ENCODE measurements at places on chromosomes 6 and 20.

DNA sequence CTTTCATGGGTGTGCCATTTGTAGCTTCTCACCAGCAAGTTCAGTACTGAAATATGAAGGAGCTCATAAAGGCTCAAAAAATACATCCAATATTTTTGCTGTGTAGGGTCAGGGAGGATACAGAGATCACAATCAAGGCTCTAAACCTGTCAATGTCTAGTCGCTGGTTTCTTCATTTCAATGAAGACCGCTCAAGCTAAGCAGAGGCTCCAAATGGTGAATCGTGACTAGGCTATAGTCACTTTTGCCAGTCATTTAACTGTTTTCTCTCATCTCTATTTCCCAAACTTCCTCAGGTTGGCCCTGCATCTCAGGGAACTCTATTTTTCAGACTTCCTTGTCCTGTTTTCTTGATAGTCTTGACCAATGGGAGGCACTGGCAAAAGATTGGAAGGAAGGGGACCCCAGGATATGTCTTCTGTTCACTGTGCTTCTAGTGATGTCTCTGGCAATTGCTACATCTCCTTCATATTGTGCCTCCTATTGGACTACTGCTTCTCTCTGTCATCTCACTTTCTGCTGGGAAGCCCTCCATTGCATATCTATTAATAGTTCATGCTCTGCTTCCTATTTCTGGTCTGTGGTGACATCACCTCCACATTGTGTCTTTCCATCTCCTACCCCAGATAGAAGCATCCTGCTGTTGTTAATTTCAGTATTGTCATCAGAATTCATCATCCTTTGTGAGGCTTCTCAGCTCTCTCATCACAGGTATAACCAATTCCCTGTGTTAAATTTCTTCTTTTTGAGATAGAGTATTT lies 87.7 kb upstream of the FAM184A start:
- no peak for DNase-seq

GRCh38 chr20:45096781-45097180 lies 4.1 kb downstream of the KCNS1 start:
- DNase-seq = no peak

DNA sequence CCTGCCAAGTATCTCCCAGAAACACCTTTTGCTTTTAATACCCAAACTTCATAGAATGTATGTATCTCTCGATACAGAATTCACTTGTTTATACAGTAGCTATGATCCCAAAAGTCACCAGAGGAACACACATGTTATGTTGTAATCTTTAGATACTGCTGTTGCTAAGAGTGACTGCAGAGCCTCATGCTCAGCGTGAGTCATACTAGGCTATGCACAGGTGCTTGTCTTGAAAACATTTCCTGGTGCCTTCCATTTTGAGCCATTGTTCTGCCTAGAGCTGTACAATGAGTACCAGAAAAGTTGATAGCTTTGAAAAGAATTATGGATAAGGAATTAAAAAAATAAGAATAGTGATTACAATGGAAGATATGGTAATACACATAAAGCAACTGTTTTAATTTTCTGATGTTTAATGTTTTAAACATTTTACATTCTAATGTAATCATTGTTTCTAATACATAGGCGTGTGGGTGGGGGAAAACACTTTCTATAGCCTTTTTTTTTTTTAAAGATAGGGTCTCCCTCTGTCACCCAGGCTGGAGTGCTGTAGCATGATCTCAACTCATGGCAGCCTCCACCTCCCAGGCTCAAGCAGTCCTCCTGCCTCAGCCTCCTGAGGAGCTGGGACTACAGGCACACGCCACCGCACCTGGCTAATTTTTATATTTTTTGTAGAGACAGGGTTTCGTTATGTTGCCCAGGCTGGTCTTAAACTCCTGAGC lies 79.4 kb downstream of the CD24 start:
- no peak for DNase-seq

GRCh38 chr20:63313349-63314014 lies 20.5 kb downstream of the COL20A1 start:
- no peak for DNase-seq

DNA sequence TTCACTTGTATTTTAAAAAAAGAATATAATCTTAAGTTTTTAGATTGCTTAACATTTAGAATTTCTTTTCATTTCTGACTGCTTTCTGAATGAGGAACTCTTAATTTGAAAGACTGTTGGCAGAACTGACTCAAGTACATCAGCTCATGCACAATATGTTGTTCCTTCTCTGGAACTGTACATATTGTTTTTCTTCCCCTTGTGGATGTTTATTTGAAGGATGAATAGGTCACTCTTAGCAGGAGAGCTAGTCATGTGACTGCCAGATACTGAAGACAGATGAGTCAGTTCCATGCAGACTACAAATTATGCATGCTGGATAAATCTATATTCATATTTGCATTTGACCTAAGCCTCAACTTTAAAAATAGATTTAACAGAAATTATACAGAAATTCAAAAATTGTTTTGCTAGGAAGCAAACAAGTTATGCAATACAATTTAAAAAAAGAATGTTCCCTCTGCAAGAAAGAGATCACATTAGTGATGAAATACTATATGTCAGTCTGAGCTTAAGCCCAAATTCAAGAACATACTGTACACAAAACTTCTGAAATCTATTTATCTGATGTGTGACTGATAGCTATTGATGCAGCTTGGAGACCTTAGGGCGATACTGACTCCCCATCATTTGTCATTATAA lies 1274.9 kb upstream of the GJE1 start:
- no peak for DNase-seq

DNA sequence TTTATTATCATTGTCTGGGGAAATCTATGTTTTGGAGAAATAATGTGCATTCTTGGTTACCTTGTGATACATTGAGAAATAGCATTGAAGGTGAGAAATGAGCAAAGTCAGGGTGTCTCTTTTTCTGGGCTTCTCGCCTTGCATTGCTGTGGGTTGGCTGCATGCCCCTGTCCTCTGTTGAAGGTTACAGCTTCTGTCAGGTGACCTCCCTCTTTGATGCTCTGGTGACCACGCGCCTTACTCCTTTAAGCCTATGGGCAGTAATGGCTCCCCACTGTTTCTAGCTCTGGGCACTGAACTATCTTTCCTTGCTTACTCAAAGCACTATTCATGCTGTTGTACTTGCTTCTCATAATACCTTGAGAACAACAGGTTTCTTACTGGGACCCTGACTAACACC lies 14.6 kb downstream of the ADGRB3 start:
- no peak for DNase-seq

DNA sequence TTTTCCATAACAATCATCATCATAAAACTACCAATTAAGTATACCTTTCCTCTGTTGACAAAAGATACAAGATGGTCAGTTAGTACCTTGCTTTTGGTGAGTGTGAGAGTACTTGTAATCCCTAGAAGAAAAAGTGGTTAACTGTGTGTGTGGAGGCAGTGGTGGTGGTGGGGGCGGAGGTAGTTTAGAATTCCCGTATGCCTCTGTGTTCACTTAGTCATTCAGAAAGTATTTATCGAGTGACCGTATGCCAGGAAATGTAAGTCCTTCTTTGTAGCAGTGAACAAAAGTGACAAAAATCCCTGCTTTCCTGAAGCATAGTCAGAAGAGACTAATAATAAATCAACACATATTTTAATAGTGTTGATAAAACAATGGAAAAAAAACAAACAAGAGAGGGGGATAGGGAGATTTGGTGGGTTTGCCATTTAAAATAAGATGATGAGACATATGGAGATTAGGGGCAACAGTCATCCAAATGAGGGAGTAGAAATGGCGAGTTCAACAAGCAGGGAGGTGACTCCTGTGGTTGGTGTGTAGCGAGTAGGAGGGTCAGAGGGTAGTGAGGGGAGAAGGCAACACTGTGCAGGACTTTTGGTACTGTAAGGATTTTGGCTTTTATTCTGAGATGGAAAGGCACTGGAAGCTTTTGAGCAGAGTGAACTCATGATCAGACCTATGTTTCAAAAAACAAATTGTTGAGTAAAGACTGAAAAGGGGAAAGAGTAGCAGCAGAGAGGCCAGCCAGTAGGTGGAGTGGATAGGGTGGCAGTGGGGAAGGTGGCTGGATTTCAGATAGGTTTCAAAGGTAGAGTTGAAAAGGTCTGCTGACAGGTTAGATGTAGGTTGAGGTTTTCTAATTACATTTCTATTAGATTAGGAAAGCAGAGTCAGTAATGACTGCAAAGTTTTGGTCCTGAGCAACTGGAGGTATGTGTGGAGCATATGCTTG lies 40.3 kb upstream of the SIM1 start:
- DNase-seq = no peak

GRCh38 chr20:23868321-23868720 lies 11.2 kb downstream of the CST5 start:
- DNase-seq = no peak

GRCh38 chr6:41531591-41532582 lies 14.3 kb upstream of the FOXP4 start:
- peak; percentile 66 for DNase-seq

- no peak for DNase-seq
These were observed 156.4 kb upstream of the PDE10A start for GRCh38 chr6:165819394-165819793.

GRCh38 chr20:2696646-2697045 lies 4.1 kb downstream of the EBF4 start:
- DNase-seq = no peak

All from activated CD8-positive, alpha-beta memory T cell treated with anti-CD3 and anti-CD28 coated beads, Interleukin-2, amount 50 U/mL, for 4 hours (primary cell).